CD4-positive, alpha-beta T cell treated with Interleukin-2 at 100 ng/mL for 4 hours (primary cell): ENCODE measurements at places on chromosomes 1 and 21.

GRCh38 chr1:19436716-19437476 is 48.4 kb downstream of the CAPZB start:
- DNase-seq, result peak; percentile 31

DNA sequence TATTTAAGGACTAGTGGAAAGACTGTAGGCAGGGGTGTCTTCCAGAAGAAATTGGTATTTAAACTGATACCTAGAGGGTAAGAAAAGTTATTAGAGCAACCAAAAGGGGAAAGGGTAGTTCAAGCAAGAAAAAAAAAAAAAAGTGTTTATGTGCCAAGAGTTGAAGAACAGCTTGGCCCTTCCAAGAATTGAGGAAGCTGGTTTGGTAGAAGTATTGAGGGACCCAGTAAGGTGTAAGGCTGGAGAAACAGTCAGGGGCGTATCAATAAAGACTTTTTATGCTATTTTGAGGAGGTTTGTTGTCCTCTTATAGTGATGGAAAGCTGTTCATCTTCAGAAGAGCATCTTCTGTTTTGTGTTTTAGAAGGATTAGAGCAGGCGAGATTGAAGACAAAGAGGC is 108.3 kb downstream of the PTPRC start:
- no peak for DNase-seq

DNA sequence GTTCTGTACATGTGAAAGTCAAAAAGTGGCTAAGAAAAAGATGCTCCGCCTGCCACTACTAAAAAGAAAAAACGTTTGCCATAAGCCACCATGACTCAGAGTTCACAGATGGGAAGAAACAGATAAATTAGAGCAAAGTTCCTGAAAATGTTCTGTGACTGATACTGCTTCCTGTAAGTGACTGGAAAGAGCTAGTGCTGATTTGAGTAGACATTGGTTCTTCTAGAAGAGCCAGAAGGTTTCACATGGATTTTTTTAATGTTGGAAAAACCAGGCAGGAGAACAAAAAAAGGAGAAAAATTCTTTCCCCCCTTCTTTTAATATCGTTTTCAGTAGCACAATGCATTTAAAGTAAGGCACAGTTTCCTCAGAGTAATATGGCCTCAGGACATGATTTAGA is 221.4 kb downstream of the HLX start:
- DNase-seq, result no peak

- DNase-seq, result no peak
Observed at GRCh38 chr1:193476748-193477147, 290.3 kb upstream of the B3GALT2 start.

GRCh38 chr1:239764546-239764945 is 327.1 kb upstream of the FMN2 start:
- DNase-seq, result no peak

- no peak for DNase-seq
Observed at GRCh38 chr1:175755516-175756070, 12.2 kb upstream of the TNR start.

DNA sequence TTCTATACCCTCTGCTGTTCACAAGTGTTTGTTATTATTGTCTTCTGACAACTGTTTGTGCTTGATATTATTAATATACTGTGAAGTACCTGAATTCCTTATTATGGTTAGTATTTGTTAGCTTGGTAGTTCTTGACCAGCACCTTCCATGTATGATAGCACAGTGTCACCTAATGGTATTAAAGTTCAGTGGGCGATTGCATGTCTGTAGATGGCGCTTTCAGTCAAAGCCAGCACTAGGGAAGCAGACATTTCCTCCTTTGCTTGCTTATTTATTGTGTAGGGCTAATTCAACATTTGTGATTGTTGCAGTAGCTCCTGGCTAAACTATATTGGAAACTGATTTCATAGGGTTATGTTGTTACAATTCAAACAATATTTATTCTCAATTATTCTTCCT is 218.0 kb downstream of the ZP4 start:
- no peak for DNase-seq

DNA sequence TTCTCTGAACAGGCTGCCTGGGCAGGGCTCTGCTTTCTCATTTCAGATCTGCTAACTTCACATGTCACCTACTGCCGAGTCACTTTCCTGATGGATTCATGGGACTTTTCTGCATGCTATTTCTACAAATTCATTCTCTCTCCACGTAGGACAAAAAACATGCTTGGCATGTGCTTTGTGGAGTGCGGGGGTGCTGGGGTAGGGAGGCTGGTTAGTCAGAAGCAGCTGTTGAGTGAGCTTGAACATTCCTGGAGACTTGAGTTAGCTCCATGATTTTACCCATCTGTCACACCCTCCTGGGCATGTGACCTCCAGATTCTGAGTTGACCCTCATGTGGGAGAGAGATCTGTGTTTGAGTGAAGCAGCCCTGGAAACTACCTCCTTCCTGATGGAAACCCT is 71.4 kb downstream of the UCK2 start:
- no peak for DNase-seq

- no peak for DNase-seq
Observed at GRCh38 chr1:211182746-211183145, 48.8 kb upstream of the KCNH1 start.

DNA sequence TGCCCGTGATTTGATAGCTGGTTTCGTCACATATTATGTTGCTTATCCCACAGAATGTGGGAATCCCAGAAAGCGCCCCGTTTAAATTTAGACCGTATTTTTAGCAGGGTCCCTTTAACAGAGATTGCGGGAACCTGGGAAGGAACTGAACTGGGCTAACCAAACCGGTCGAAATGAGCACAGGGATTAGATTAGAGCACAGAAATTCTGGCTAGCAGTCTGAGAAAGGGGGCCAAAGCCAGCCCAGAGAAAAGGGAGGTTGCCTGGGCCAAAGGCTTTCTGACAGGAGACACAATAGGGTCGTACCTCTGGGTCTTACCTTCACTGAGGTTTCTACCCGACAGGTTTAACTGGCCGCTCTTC is 327 bp downstream of the LRRC40 start:
- DNase-seq, result no peak

- no peak for DNase-seq
Observed at GRCh38 chr1:175277783-175278733, 85.5 kb upstream of the KIAA0040 start.
